ENCODE measurements at places on chromosomes 5 and 9.

DNA sequence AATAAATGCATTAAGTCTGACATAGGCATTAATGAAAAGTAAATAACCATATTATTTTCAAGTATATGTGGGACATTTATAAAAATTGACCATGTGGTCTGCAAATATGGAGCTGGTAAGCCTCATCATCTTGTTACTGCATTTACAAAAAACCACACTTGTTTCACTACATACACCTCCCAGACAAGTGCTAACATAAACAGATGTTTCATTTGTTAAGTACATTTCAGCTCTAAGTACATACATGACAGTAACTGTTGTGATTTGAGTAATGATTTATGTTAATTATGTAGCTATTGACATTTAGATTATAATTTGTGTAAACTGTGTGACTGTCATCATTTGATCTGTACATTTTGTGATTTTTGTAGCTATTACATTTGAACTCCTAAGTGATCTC, 13.9 kb downstream of the IDNK start:
- no peak for DNase-seq

DNA sequence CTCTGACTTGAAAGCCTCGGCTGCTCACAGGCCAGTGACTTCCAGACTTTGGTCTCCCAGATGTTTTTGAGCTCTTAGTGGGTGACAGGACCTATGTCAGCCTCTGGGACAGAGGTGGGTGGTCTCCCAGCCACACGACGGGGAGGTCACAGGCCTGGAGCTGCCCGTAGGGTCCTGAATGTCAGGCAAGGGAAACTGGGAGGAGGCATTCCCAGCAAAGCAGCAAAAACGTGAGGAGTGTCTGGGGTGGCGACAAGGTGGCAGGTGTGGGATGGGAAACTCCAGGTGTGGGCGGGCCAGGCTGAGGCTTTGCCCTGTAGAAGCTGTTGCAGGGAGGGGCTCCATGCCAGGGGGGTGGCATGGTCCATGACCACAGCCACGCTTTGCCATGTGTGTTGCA, 110.5 kb downstream of the CACNA1B start:
- no peak for DNase-seq

DNA sequence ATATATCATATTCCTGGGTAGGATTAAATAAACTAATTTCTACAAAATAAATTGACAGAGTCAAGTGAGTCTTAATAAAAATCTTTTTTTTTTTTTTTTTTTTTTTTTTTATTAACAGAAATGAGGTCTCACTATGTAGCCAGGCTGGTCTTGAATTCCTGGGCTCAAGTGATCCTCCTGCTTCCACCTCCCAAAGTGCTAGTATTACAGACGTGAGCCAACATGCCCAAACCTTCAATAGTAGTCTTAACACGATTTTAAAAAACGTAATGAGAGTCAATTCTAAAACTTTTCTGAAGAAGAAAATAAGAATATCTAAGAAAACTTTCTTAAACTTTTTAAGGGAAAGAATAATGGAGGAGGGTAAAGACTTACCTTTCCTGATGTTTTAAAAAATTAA, 84.2 kb downstream of the YIPF5 start:
- DNase-seq = no peak

DNA sequence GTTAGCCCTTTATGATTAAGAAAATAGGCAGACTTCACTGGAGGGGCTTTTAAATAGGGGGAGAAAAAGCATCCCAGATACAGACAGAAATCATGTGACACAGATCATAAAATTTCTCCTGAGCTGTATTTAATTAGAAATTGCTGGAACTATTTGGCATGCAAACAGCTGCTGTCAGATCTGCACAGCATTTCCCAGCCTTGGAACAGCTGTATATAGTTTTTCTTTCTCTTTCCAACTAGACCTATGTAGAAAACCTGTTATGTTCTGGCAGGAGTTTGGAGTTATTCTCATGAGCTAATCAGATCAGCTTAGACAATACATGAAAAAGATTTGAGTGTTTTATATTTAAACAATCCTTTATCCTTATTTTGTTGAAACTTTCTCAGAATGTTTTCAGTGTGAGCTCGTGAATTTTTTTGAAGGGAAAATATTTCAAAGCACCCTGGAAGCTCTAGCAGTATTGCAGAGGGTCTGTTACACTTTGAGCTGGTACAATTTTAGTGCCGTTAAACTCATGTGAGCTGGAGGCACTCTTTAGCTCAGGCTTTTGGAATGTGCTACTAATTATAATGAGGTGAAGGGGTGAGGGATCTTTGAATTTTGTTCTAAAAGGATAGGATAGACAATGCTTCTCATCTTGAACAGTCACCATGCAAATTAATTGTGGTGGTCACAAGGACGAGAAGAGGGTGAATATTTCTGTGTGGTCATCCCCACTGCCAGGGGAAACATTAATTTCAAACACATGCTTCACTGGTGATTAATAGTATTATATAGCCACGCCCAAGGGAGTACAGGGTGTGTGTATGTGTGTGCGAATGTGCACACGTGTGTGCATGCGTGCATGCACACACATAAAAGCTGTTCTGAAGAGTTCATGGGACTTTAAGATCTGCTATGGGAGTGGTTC, 239.4 kb upstream of the FBXL7 start:
- no peak for DNase-seq

DNA sequence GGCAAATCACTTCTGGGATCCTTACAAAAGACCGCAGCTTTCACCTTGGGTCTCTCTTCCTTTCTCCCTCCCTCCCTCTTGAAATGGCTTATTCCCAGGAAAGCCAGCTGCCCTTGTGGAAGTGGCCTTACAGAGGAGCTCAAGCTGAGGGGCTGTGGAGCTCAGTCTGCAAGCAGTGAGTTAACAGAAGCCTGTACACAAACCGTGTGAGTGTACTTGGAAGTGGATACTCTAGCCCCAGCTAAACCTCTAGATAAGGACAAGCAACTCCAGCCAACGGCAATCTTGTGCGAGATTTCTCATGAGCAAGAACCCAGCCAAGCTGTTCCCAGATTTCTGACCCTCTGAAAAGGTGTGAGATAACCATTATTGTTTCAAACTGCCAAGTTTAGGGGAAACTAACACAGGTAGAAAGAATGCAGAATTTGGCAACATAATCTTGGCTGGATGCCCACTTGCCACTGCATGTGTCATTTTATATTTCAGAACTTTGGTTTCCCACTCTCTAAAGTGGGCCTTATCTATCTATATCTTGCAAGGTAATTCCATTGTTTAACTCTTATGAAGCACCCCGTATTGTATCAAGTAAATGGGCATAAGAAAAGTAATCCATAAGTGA, 85.6 kb downstream of the CDH18 start:
- DNase-seq = no peak

- DNase-seq = no peak
Observed at GRCh38 chr5:2223303-2223702, 340.6 kb upstream of the IRX4 start.

GRCh38 chr5:7850395-7851239, at the start of gene CFAP90:
CFAP90 (minus strand) TSS chr5:7851133; CDS start chr5:7851021, 112 bp downstream.
- DNase-seq = no peak

GRCh38 chr5:74632947-74633356, 7.6 kb downstream of the ENC1 start:
- DNase-seq = no peak

DNA sequence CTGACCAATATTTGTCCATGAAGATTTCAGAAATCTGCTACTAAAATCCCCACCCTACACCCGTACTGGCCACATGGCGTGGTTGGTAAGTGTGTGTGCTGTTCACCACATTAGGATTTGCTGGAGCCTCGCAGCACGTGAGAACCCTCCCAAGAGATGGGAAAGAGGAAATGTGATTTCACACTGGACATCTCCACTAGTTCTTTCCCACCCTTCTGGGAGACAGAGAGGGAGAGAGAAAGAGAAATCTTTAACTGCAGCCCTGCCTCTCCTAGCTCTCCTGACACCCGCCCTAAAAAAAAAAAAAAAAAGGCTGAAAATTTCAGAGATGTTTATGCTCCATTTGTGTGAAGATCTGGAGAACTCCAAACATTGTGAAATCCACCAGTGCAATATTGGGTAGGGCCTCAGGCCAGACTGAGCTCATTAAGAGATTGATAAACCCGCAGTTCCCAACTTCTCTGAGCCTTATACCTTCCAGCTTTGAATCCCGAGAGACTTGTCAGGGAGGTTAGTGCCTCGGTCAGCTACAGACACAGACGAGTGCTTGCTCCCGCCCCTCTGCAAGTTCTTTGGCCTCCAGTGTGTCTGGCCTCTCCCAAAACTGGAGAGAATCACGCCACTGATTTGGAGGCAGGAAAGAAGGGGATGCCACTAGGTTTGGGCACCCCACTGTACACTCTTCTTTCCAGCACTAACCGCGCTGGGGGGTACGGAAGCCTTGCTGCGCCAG, 1.9 kb downstream of the SPRY4 start:
- DNase-seq = no peak

- DNase-seq = no peak
Observed at GRCh38 chr5:11760934-11761603, 143.2 kb downstream of the CTNND2 start.

DNA sequence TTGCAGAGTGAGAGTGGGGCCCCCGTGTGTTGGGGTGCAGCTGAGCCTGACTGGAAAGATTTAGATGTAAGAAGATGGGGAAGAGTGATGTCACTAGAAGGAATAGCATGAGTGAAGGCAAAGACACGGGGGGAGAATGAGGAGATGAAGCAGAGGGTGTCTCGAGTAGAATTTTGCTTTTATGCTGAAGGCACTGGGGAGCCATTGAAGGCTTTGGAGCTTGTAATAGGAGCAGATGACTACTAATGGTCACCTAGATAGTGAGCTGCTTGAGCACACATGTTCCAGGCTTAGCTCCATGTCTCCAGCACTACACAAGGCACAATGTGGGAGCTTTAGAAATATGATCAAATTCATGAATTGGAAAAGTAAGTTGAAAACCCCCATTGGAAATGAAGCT, 32.1 kb downstream of the COL15A1 start:
- no peak for DNase-seq

GRCh38 chr5:95619096-95619495, 791 bp upstream of the GPR150 start:
- DNase-seq = no peak

- no peak for DNase-seq
Observed at GRCh38 chr5:150286820-150287219, 2.8 kb downstream of the CAMK2A start.

DNA sequence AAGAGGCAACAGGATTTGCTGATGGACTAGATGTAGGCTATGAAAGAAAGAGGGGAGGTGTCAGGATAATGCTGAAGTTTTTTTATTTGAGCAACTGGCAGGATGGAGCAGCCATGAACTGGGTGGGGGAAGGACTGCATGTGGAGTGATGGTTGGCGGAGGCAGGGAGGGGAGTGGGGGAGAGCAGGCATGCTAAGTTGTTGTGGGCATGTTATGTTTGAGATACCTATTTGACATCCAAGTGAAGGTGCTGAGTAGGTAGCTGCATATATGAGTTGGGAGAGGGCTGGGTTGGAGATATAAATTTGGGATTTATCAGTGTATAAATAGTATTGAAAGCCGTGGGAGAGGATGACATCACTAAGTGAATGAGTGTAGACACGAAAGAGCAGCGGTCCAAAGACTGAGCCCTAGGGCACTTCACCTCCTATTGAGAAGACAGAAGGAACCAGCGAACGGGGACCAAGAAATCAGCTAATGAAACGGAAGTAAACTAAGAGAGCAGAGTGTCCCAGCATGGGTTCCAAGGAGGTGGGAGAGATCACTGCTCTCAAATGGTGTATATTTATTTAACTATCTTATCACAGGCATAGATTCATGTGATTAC, 7.4 kb downstream of the BSPRY start:
- no peak for DNase-seq

DNA sequence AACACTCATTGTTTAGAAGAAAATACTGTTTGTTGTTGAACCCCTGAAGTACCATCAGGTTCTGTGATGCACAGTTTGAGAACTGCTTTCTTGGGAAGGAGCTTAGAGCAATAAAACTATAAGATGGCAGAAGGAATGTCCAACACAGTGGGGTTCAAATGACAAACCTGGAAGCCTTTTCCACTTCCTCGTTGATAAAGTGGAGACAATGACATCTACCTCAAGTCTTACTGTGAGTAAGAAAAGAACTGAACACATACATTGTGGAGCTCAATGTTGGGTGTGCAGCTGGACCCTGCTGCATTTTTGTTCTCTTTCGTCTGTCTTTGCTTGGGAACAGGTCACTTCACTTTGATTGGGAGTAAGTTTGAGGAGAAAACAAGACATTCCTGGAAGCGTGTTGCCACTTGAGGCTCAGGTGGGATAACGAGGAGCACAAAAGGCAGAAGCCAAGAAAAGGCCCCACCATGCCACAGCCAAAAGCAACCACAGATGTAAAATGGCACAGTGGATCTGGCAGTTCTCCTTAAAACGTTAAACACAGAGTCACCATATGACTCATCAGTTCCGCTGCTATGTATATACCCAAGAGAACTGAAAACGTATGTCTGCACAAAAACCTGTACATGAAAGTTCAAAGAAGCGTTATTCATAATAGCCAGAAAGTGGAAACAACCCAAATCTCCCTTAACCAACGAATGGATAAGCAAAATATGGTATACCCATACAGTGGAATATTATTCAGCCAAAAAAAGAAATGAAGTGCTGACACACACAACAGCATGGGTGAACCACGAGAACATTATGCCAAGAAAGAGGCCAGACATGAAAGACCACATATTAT, 42.9 kb upstream of the SUB1 start:
- no peak for DNase-seq

- no peak for DNase-seq
Observed at GRCh38 chr5:132485641-132486317, 4.8 kb downstream of the IRF1 start.

GRCh38 chr5:125834438-125835115, 588.6 kb upstream of the GRAMD2B start:
- DNase-seq = no peak

- DNase-seq = no peak
Observed at GRCh38 chr9:121478816-121479676, 20.6 kb downstream of the GGTA1 start.

- no peak for DNase-seq
Observed at GRCh38 chr5:111478266-111478665, 34.1 kb downstream of the STARD4 start.

- no peak for DNase-seq
Observed at GRCh38 chr5:74428876-74429275, 211.7 kb downstream of the ENC1 start.

DNA sequence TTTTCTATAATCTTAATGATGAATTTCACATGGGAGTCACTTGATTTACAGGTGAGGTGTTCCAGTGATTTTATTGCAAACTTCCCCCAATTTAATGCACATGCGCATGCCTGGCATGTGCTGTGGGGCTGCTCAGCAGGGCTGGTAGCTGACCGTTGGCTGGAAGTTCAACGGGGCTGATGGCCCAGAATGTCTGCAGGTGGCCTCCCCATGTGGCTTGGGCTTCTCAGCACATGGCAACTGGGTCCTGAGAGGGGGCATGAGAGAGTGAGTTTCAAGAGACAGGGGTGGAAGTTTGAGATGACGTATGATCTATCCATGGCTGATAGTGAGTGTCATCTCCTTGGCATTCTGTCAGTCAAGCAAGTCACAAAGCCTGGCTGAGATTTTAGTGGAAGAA, 259.8 kb downstream of the ZSWIM6 start:
- no peak for DNase-seq

GRCh38 chr9:78035383-78035993, 3.9 kb upstream of the GNAQ start:
- peak; percentile 25 for DNase-seq
